MCF 10A (cell line): ENCODE measurements at places on chromosomes 5 and 9. TPM values are rescaled to one million over a fixed set of nuclear protein-coding genes. Genes with fewer than 3 reads are reported as not detected.

GRCh38 chr5:10376544-10376943 is 23.0 kb downstream of the MARCHF6 start:
- no peak for DNase-seq

DNA sequence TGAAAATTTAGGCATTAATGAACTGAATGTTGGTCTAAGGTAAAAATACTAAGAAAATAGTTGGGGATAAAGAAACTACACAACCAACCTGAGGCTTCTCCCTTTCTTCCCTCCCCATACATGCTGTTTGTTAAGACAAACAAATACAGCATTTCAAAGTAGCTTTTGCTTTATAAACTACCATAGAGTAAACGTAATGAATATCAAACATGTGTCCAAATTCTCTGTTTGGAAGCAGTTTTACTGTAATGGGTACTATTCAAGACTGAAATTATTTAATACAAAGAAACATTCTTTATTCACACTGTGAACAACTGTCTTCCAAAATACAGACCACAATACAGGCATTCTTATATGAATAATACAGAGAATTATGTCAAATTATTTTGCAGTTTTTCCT is 52.0 kb downstream of the SLC44A1 start:
- no peak for DNase-seq

GRCh38 chr9:13607481-13608441 is 328.3 kb upstream of the MPDZ start:
- DNase-seq = no peak

DNA sequence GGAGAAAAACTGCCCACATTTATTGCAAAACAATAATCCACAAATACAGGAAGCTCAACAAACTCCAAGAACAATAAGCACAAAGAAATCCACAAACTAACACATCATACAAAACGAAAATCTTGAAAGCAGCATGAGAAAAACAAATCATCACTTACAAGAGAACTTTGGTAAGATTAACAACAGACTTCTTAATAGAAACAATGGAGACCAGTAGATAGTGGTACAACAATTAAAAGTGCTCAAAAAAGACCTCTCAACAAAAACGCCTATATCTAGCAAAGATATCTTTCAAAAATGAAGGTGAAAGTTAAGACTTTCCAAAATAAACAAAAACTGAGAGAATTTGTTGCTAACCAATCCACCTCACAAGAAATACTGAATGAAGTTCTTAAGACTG is 38.4 kb downstream of the CDKL3 start:
- DNase-seq = no peak

GRCh38 chr9:121304707-121305106 is 36.7 kb downstream of the GSN start:
- no peak for DNase-seq

DNA sequence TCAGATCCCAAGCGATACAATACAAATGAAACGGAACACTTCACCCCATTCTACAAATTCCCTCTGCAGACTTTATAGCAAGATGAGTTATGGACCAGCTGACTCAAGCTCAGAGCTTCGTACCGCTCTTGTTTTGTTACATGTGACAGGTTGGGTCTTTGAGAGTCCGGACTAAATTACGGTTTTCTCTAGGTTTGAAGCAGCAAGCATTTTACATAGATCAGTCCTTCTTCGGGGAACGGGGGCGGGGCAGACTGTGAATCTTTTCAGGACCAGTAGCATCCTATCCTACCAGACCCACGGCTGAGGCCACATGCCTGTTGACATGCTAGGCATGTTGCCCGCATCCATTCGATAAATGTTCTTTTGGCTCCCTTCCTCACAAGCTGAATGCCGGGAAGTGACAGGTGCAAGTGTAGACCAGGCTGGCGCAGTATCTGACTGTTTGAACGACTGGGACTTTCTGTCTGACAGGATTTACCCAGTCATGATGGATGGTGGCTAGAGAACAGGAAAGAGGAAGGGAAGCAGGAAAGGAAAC is 811.0 kb upstream of the GRAMD2B start:
- DNase-seq = no peak

SHISAL2B gene
- total RNA-seq = not detected in 2 replicates

DNA sequence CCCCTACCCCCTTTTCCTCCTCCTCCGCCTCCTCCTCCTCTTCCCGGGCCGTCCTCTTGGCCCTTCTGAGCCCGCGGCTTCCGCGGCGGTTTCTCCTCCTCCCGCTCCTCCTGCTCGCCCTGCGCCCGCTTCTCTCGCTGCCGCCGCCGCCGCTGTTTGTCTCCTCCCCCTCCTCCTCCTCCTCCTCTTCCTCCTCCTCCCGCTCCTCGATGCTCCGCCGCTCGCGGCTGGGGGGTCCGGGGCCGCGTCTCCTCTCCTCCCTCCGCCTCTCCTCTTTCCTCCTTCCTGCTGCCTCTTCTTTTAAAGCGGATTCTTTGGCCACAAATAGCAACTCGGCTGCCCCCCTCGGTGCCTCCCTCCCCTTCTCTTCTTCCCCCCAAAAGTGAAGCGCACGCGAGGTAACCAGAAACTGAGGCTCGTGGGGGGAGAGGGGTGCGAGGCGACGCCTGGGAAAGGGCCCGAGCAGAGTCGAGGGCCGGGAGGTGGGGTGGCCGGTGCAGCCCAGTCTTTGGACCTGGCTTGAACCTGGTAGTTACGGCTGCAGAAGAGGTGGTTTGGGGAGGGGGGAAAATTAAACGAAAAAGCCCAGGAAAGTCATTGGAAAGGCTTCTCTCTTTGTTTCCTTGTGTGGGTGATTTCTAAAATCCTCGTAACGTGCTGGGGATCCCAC is 1058.5 kb upstream of the DMAC1 start:
- DNase-seq = no peak

FRMD3 gene
- total RNA-seq = 0.17 and 0.28 TPM in 2 replicates

DNA sequence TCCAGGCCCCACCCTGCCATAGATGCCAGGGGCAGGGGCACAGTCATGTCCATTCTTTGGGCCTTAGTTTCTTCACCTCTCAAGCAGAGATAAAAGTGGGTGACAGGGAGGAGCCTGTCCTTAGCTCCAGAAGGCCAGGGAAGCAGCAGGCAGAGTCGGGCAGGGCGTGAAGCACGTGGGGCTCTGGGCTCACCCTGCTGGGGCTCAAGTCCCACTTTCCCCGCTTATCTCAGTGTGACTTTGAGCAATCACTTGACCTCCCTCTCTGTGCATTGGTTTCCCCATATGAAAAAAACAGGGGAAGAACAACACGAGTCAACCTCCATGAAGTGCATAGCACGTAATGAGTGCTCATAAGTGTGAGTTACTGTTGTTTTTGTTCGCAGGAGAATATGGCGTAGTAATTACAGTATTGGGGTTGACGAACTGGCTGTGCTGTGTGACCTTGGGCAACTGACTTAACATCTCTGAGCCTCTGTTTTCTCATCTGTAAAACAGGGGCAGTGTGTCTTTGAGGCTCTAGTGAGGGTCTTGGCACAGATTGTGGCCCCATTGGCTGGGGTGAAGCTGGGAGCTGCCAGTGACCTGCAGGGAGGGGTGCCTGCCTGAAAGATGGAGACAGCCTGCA is 39.9 kb upstream of the HAND1 start:
- no peak for DNase-seq

- no peak for DNase-seq
Measured at GRCh38 chr5:122093415-122094180, 15.5 kb upstream of the LOX start.

FGD3 gene
- total RNA-seq = not detected in 2 replicates

DNA sequence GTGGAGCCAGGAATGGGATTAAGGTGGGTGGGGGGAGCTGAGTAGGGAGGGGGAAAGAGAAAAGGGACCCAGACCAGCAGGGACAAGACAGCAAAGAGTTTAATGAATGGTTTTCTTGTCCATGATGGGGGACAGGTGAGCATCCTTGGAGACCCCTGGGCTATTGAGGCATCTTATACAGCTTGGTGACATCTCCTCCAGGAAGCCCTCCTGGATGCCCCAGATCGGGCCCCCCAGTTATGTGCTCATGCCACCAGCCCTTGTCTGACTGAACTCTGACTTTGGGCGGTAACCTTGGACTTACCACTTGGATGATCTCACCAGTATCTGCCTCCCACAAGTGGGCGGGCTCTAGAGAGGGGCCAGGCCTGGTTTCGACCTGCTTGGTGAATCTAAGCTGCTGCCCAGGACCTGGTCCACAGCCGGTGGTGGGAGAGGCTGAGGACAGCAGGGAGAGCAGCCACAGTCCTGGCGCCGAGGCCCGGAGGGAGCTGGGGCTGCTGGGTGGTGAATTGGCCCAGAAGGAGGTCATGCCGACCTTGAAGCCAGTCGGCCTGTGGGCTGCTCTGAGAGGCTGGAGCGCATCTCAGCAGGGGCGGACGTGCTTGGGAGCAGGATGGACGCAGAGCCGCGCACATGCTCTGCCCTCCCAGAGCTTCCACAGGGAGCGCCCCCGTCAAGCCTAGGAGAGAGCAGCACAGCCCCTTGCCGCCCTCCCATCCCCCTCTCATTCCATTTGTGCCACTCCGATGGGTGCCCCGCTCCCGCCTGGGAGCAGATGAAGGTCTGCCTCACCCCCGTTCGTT is 36.2 kb downstream of the UNC5A start:
- DNase-seq = no peak

DNA sequence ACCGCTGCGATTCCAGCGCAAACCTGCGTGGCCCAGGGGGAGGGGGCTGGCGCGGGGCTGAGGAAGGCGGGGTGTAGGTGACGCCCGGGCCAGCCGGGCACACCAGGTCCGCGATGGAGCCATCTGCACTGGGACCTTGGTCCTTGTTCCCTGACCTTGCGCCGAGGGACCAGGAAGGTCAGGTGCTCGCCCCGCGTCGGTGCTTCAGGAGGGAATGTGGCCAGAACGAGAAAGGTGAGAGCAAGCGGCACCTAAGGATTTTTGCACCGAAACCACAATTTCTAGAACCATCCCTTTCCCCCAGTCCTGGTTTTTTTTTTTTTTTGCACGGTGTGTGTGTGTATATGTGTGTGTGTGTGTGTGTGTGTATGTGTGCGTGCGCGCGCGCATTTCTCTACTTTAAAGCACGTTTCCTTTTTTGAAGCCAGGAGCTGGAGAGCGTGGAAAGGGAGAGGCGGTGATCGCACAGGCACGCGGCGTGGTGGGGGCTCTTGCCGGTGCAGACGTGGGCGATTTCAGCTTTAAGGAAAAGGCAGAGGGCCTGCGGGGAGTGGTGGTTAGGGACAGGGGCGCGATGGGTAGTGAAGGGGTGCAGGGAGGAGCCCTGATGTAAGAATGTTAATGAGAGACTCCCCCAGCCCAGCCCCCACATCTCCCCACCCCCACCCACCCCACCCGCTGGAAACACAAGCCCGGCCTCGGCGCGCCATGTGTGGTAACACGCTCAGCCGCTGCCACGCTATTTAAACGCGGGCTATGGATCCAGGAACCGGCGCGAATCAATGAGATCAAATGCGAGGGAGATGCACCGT is at the start of gene NPR3:
Gene NPR3 (plus strand): TSS at position 772 of the 812 bp plus-strand sequence. CDS start 456 bp downstream, outside the sequence.
- peak; percentile 38 for DNase-seq

DNA sequence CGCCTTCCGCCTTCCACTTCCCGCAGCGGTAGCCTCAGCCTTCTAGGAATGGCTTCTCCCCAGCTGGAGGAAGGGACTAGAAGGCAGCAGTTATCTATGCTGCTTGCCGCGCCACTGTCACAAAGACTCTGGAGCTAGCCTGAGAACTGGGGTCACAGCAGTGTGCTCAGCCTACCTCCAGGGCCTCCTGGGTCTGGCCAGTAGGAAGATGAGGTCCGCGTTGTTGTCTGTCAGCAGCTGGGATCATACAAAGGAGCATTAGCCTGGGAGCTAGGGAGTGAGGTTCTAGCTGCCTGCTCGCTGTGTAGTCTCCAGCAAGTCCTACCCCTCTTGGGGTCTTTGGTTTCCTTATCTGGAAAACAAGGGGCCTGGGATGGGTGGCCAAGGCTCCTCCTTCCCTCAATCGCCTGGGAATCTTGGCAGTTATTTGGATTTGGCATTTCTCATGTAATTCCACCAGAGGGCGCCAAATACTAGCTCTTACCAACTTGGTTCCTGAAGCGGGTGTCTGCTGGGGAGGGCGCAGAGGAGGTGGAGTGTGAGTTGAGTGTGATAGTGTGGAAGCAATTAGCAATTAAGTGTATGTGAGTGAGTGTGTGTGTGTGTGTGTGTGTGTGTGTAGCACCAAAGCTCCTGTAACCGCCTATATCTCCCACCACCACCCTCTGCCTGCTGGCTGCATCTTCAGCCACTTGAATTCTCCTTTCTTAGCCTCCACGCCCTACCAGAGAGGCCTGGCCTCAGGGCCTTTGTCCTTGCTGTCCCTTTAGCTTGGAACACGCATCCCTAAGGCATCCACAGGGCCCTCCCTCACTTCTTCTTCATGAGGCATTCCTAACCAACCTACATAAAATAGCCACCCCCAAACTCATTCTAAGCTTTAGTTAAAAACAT is 97.1 kb downstream of the ENTREP1 start:
- DNase-seq = peak; percentile 71

GRCh38 chr5:120252839-120253238 is 211.3 kb upstream of the PRR16 start:
- peak; percentile 51 for DNase-seq

GRCh38 chr9:125409637-125410521 is 148.3 kb downstream of the GAPVD1 start:
- DNase-seq = peak; percentile 26

DNA sequence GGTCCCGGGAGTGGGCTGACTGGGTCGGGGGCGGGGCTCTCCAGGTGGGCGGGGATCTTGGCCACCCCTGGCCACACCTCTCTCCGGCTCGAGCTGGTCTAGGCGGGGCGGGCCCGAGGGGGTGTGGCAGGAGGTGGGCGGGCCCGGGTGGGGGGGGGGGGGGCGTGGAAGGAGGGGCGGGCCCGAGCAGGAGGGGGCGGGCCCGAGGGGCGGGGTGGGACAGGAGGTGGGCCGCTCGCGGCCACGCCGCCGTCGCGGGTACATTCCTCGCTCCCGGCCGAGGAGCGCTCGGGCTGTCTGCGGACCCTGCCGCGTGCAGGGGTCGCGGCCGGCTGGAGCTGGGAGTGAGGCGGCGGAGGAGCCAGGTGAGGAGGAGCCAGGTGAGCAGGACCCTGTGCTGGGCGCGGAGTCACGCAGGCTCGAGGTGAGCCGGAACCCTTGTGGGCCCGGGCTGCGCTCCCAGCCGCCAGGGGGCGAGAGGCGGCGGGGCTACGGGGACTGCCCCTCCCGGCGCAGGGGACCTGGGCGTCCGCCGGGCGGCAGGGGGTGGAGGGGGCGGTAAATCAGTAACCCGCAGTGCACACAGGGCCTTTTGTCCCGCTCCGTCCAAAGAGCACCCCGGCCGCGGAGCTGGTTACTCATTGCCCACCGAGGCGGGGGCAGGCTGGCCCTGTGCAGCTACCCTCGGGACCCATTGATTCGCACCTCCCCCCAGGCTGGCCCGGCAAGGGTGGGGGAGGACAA is at the start of gene FGFR4:
Gene FGFR4 (plus strand): TSS at position 262 of the 744 bp plus-strand sequence. CDS start 2,688 bp downstream, outside the sequence.
- peak; percentile 80 for DNase-seq

- no peak for DNase-seq
Measured at GRCh38 chr9:130892477-130893304, 3.9 kb downstream of the QRFP start.
